ENCODE measurements at places on chromosomes 12 and 14. TPM values are rescaled to one million over a fixed set of nuclear protein-coding genes. Genes with fewer than 3 reads are reported as not detected.

The OVCH1 gene
- total RNA-seq = not detected

The PROX2 gene
- total RNA-seq = not detected

The CLEC1A gene
- total RNA-seq = not detected

GRCh38 chr12:112168561-112168971, 43.2 kb downstream of the TRAFD1 start:
- H3K4me3 ChIP-seq = no peak overlapping the region
- no peak overlapping the region for H3K27ac ChIP-seq
- no peaks in the 10 kb centered on the region for H3K36me3 ChIP-seq
- no peaks in the 10 kb centered on the region for H3K27me3 ChIP-seq
- peaks cover 4% of the 10 kb centered on the region for H3K4me1 ChIP-seq
- no peak for DNase-seq

DNA sequence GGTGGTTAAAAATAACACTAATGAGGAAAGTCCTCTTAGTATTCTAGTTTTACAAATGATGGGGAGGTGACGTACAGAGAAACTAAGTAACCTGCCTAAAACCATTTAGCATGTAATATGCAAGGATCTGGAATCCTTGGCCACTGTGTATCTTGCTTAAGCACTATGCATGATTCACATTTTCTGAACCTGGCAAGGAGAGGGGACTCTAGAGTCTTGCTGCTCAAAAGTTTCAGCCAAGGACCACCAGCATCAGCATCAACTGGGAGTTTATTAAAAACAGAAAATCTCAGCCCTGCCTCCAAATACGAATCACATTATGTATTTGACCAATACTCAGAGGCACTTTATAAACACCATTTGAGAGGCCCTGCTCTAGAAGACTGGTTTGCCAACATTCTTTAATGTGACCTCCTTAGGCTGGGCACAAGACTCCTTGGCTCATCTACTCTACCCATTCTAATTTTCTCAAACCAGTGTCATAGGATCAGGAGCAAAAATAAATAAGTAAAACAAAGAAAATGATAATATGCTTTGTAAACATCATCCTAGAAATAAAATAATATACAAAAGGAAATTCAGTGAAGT, 52.9 kb downstream of the ABCC9 start:
- H3K36me3 ChIP-seq = no peaks in the 10 kb centered on the region
- no peaks in the 10 kb centered on the region for H3K27me3 ChIP-seq
- H3K4me3 ChIP-seq = no peak overlapping the region
- H3K4me1 ChIP-seq = no peaks in the 10 kb centered on the region
- DNase-seq = no peak

GRCh38 chr14:103848175-103849077, 1.1 kb upstream of the PPP1R13B start:
- H3K27me3 ChIP-seq = no peaks in the 10 kb centered on the region
- peaks cover 12% of the 10 kb centered on the region for H3K4me1 ChIP-seq
- peak overlapping the region; percentile 45 for H3K4me3 ChIP-seq
- no peak for DNase-seq
- H3K36me3 ChIP-seq = no peaks in the 10 kb centered on the region
- no peak overlapping the region for H3K27ac ChIP-seq

- DNase-seq = no peak
- H3K27ac ChIP-seq = no peak overlapping the region
- H3K4me3 ChIP-seq = no peak overlapping the region
- H3K27me3 ChIP-seq = no peaks in the 10 kb centered on the region
- no peaks in the 10 kb centered on the region for H3K4me1 ChIP-seq
These were observed 171.8 kb downstream of the FLRT2 start for GRCh38 chr14:85701763-85702162.

- H3K4me1 ChIP-seq = no peaks in the 10 kb centered on the region
- no peak for DNase-seq
- H3K4me3 ChIP-seq = no peak overlapping the region
- peaks cover 29% of the 10 kb centered on the region for H3K36me3 ChIP-seq
These were observed 29.6 kb downstream of the KCTD10 start for GRCh38 chr12:109447482-109447881.

DNA sequence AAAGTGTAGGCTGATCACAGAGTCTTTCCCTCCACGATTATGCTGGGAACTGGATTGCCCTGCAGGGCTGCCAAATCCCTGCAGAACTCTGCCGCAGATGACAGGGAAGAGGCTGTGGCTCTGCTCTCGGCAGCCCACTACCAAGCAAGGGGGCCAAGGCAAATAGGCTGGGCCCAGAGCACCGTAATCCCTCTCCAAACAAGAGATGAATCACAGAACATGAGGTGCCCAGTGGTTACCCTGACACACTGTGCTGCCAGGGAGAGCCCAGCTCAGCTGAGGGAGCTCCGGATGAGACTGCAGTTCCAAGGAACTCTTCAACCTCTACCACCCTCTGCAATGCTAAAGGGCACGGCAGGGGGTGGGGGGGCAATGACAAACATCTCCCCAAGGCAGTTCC, 33.9 kb downstream of the STON2 start:
- H3K27ac ChIP-seq = no peak overlapping the region
- DNase-seq = no peak
- no peaks in the 10 kb centered on the region for H3K36me3 ChIP-seq
- H3K27me3 ChIP-seq = no peaks in the 10 kb centered on the region
- H3K4me1 ChIP-seq = no peaks in the 10 kb centered on the region
- no peak overlapping the region for H3K4me3 ChIP-seq

GRCh38 chr12:2083561-2083960, 30.8 kb downstream of the CACNA1C start:
- no peak for DNase-seq
- peaks cover 3% of the 10 kb centered on the region for H3K27me3 ChIP-seq

GRCh38 chr12:113369391-113369985, 11.1 kb downstream of the PLBD2 start:
- H3K27me3 ChIP-seq = no peaks in the 10 kb centered on the region
- DNase-seq = no peak
- H3K36me3 ChIP-seq = peaks cover under 1% of the 10 kb centered on the region
- H3K27ac ChIP-seq = no peak overlapping the region
- H3K4me3 ChIP-seq = no peak overlapping the region

- no peak for DNase-seq
- no peak overlapping the region for H3K27ac ChIP-seq
- no peaks in the 10 kb centered on the region for H3K27me3 ChIP-seq
- peaks cover 5% of the 10 kb centered on the region for H3K4me1 ChIP-seq
- no peaks in the 10 kb centered on the region for H3K36me3 ChIP-seq
These were observed 3.4 kb upstream of the RNASE7 start for GRCh38 chr14:21038441-21039422.

- no peak overlapping the region for H3K4me3 ChIP-seq
- no peak for DNase-seq
- H3K27me3 ChIP-seq = no peaks in the 10 kb centered on the region
- H3K4me1 ChIP-seq = no peaks in the 10 kb centered on the region
- no peaks in the 10 kb centered on the region for H3K36me3 ChIP-seq
- H3K27ac ChIP-seq = no peak overlapping the region
These were observed 12.8 kb upstream of the ATP2B1 start for GRCh38 chr12:89721291-89721987.

DNA sequence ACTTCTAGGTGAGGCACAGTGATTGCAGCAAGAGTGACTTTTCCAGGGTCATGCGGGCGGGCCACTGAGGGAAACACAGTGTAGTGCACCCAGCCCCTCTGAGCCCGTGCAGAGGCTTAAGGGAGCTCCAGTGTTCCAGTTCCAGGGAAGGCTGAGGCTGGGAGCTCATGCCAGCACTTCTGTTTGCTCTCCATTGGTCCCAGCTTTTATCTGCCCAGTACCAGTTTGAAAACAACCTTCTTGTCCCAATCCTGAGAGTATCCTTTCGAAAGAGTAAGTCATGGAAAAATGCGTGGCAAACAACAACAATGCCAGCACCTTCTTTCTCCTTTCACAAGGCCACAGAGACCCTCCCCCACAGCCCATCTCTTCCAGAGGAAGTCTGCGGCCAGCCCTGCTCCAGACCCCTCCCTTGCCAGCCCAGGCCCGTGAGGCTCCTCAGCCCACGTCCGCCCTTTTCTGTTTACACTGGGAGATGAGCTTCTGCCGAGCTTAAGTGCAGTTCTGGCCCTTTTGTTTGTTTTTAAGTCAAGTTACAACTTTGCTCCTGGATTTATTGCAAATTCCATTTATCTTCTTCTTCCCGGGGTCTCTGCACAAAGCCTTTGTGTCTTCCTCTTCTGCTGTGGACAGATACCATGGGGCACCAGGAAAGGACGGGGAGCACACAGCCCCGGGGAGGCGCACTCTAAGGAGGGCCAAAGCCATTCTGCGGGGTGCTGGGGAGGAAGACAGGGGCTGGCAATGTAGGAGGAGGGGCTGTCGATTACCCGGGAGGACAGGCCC, 185.6 kb downstream of the ZFP36L1 start:
- no peak for DNase-seq
- no peaks in the 10 kb centered on the region for H3K4me1 ChIP-seq
- no peak overlapping the region for H3K27ac ChIP-seq
- no peaks in the 10 kb centered on the region for H3K27me3 ChIP-seq
- H3K4me3 ChIP-seq = no peak overlapping the region

DNA sequence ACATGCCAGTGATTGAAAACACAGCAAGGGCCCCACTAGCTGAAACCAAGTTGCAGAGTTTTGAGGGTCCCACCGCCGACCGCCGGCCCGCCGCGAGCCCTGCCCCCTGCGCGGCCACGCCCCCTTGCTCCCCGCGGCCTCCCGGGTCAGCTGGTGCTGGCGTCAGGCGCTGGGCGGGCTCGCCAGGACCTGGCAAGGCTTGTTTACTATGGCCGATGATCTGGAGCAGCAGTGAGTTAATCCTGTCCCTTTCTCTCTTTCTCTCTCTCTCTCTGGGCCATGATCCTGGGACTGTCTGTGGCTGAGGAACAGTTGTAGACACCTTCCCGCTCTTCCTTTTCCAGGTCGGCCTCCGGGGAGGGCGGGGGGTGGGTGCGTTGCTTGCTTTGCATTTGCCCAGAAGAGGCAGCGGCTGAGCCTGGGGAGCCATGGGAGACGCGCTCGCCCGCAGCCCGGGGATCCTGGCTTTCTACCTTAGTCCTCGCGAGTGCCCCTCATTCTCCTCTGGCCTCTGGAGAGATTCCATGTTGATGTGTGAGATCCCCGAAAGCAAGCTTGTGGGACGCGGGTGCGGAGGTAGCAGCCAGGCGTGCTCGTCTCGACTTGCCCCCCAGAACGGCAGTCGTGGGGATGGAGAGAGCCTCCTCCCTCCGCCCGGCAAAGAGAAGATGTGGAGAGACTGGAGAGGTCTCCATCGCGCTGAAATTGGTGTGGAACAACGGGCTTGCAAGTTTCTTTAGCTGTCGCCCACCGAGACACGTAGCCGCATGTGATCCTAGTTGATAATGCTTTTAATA, at the start of gene ABHD4:
TSS of gene ABHD4 (plus strand) at position 202 of the 797 bp plus-strand sequence. CDS start at position 209, 7 bp downstream.
- H3K4me1 ChIP-seq = peaks cover 20% of the 10 kb centered on the region
- peak within 1 kb of the TSS; percentile 74 for H3K27ac ChIP-seq
- no peaks in the 10 kb centered on the region for H3K27me3 ChIP-seq
- H3K36me3 ChIP-seq = peaks cover 6% of the 10 kb centered on the region
- peak; percentile 51 for DNase-seq
- H3K4me3 ChIP-seq = peak within 1 kb of the TSS; percentile 84

DNA sequence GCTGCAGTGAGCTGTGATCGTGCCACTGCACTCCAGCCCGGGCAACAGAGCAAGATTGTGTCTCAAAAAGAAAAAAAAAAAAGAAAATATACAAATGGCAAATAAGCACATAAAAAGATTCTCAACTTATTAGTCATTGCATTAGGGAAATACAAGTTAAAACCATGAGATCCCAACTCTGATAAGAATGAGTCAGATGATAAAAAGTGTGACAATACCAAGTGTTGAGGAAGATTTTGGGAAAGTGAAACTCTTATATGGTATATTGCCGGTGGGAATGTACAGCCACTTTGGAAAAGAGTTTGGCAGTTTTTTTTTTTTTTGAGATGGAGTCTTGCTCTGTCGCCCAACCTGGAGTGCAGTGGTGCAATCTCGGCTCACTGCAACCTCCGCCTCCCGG, 7.6 kb upstream of the PRPF40B start:
- no peak overlapping the region for H3K4me3 ChIP-seq
- no peak overlapping the region for H3K27ac ChIP-seq
- no peaks in the 10 kb centered on the region for H3K36me3 ChIP-seq
- no peaks in the 10 kb centered on the region for H3K27me3 ChIP-seq
- DNase-seq = no peak

GRCh38 chr12:116299665-116300328, 22.3 kb upstream of the MED13L start:
- H3K27me3 ChIP-seq = no peaks in the 10 kb centered on the region
- H3K4me1 ChIP-seq = no peaks in the 10 kb centered on the region
- H3K36me3 ChIP-seq = no peaks in the 10 kb centered on the region
- no peak for DNase-seq
- no peak overlapping the region for H3K4me3 ChIP-seq

DNA sequence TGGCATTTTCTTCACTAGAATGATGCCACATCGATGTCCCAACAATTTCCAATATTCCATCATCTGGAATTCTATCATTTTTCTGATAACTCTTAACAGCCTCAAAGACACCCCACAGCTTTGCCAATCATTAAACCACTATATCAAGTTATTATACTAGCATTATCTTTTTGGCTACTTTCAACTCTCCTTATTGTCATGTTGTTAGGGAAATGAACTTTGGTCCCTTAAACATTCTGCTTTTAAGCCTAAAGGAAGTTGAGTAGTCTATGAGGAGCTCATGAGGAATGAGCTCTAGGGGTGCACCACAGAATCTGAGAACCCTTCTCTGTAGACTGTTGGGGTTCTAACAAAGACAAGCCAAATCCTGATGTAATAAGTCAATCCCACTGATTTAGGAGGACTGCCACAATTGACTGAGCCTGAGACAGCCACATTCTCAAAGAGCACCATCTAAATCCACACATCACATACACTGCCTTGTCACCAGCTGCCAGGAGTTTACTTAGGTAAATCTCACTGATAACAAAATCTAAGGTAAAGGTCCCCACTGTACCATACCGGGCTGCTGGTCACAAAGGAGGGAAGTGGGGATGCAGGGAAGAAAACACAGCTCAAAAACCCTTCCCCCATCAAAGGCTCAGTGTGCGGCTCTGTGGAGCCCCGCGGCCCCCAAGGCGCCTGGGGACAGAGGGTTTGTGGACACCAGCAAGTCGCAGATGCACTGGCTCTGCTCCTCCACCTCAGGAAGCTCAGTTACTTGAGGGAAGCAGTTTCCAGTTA, 58.2 kb downstream of the SETD3 start:
- H3K4me3 ChIP-seq = no peak overlapping the region
- no peaks in the 10 kb centered on the region for H3K27me3 ChIP-seq
- H3K27ac ChIP-seq = no peak overlapping the region
- DNase-seq = no peak

- H3K27ac ChIP-seq = no peak overlapping the region
- DNase-seq = no peak
- H3K4me1 ChIP-seq = peaks cover 55% of the 10 kb centered on the region
- H3K36me3 ChIP-seq = no peaks in the 10 kb centered on the region
- H3K4me3 ChIP-seq = no peak overlapping the region
- H3K27me3 ChIP-seq = no peaks in the 10 kb centered on the region
These were observed 60.7 kb upstream of the GZMB start for GRCh38 chr14:24694680-24695079.

Measured in CD4-positive, alpha-beta memory T cell (primary cell).